ENCODE measurements at places on chromosomes 2 and 18.

GRCh38 chr2:75022516-75022915, 64.1 kb downstream of the POLE4 start:
- no peak for DNase-seq

DNA sequence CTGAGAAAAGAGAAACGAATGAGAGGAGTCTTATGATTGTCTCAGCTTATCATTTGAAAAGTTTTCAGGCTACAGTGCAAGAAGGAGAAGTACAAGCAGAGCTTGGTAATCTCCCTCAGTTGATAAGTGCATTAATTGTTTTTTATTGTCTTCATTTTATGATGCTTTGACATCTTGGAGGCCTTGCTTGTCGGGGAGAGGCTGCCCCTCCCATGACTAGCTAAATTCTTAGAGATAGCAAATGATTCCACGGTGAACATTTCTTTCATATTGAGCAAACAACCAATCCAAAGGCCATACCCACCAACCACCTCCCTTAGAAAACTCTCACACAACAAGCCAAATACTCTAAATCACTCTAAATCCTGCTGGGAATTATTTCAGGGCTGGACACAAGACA, 39.8 kb downstream of the GDF7 start:
- no peak for DNase-seq

DNA sequence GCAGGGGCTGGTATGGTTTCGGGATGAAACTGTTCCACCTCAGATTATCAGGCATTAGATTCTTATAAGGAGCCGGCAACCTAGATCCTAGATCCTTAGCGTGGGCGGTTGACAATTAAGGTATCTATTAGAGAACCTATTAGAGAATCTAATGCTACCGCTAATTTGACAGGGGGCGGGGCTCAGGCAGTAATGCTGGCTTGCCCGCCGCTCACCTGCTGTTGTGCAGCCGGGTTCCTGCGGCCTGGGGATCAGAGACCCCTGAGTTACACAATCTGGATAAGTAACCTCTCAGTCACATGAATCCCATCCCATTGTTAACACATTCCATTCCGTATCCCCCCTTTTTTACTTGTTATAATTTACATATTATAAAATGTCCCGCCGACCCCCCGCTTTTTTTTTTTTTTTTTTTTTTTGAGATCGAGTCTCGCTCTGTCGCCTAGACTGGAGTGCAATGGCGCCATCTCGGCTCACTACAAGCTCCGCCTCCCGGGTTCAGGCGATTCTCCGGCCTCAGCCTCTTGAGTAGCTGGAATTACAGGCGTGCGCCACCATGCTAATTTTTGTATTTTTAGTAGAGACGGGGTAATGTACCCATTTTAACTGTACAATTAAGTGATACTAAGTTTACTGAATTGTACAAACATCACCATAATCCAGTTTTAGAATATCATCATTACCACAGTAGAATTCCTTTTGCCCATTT, 42.0 kb upstream of the GPD2 start:
- no peak for DNase-seq

- DNase-seq: no peak
Observed at GRCh38 chr18:9521770-9522169, 46.5 kb downstream of the RALBP1 start.

DNA sequence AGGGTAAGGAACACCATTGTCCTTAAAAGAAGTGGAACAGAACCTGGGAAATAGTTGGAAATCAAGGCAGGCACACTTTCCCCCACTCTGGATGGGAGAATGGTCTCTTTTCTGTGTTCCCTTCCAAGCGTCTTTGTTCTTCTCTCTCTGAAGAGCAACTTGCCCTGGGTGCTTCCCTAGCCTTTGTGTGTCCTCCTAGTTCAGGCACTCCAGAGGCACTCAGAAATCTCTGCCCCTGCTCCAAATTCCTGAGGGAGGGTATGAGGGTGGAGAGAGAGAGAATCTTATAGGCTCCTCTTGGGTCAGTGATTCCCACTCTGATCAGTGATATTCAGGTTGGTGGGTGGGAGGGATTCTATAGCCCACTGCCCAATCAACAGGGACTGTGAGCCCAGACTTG, 8.8 kb upstream of the SIX2 start:
- DNase-seq: no peak

DNA sequence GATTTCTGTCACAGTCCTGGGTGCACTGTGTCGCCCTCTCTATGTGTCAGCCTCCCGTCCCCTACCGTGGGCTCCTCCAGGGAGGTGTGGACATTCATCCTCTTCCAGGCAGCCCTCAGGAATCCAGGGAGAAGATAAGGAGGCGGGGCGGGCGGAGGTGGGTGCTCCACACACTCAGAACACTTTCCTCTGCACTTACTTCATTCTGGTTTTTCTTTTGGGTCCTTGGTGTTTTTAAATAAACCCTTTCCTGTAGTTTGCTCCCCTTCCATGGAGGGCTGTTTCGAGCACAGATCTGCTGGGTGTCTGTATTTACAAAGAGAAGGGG, 183.9 kb downstream of the FAM210A start:
- no peak for DNase-seq

DNA sequence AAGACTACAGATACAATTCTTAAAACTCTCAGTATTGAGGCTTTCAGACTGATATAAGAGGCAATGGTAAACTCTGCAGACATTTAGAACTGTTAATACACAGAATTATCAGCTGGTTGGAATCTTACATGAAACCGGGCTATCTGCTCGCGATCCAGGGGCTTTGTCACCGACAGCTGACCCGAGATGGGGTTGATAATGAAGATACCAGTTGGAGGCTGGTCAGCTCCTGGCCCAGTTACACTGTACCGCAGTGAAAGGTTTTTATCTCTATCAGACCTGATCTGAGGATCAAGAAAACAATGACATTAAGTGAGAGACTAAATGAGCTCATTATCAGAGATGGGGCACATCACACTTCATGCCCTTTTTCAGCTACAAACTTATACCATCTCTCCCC, 167.3 kb downstream of the CDH2 start:
- DNase-seq: no peak

GRCh38 chr2:76564734-76565133, 854.0 kb upstream of the GCFC2 start:
- DNase-seq: no peak

- DNase-seq: no peak
Observed at GRCh38 chr2:102063487-102063911, 71.7 kb downstream of the IL1R2 start.

- DNase-seq: no peak
Observed at GRCh38 chr2:102686479-102687439, 67.4 kb downstream of the SLC9A2 start.

DNA sequence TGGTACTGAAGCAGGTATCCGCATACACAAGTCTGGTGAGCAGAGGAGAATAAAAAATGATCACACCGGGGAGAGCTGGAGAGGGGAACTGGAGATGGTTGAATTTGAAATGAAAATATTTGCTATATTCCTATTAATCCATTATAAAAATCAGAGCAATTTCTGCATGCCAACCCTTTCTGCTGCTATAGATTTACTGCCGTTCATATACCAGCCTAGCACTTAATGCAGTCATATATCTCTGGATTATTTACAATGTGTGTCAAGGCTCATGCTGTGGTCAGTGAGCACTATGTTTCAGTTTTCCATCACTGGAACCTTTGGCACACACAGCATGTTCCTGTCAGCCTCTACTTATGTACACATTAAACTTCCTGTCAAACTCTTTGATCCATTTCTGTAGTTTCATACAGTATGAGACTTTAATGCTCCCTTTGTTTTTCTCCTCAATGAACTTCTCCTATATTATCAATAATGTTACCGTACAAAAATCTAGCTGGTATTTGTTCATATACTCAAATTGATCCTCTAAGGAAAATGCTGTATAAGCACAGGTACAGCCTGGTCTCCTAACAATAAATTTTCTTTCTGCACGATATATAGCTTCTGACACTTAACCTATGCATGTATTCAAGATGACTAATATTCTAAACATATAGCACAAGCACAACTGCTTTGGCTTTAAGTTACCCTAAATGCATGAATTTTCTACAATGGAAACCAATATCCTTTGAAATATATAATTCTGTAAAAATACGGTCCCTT, 36.7 kb downstream of the FANCL start:
- no peak for DNase-seq

DNA sequence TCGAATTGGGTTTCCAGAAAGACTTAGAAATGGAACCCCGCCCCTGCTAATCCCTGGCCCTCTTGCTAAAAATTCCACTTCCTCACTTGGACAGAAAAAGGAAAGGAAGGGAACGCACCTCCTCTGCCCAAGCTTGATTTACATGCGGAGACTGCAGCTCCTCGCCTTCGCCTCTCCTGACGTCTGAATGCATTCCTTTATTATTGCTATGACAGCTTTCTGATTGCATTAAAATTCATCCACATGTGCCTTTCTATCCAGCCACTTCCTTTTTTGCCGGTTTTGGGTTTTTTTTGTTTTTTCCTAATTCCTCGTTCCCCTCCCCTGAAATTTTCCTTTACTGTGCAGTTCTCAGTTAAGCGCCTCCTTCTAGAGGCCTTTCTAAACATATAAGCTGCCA, 287.8 kb downstream of the CELF4 start:
- no peak for DNase-seq

DNA sequence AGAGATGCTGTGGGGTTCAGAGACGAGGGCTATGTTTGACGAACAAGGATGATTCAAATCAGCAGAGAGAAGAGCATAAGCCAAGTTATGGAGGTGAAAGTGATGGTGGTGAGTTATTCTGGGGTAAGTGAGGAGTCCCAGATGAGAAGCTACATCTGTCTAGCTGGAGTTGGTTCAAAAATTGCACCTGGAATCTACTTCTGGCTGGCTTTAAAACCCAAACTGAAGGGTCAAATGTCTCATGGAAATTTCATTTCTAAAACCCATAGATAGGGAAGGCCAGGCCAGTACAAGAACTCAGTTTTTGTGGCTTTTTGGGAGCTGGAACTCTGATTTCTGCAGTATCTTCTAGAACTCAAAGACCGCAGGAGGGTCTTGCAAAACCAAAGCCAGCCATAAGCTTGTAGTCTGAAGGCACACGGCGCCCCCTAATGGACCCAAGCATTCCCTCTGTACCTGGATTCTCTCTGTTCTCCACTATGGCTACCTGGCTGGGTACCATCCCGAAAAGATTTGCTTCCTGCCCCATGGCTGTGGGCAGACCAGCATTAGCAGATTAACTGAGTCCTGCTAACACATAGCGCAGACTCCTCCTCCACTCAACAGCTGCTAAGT, 229.1 kb upstream of the SLC14A2 start:
- peak; percentile 41 for DNase-seq

DNA sequence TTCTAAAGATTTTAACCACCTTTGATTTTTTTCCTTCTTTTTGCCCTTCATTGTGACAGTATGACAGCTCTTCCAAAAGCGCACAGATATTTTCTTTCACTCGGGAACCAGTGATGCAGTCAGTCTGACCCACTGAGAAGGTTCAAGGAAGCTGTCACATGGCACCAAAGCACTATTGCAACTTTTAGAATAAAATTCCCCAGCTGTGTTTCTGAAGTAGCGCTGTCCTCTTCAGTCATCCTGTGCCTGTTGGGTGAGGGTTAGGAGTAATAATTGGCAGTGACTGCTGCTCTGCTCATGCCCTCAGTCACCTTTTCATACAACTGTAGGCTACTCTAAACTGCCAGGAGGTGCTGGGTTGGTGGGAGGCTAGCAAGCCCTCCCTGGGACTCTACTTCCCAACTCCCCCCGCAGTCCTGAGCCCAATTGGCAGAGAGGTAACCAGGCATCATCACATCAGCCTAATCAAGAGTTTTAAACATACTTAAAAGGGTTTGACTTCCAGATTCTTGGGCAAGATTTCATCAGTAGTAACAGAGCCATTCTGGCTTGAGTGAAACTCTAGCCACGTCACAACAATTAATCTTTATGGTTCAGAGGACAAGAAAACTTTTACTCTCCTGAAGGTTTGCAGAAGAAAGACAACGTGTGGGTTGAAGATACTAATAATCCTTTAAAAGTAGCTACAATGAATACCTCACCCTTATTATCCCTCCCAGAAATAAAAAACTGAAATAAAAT, 473.3 kb downstream of the FBXO15 start:
- no peak for DNase-seq

GRCh38 chr18:68056936-68057335, 540.4 kb upstream of the DSEL start:
- DNase-seq: no peak

- DNase-seq: no peak
Observed at GRCh38 chr2:132037527-132038178, 124.1 kb downstream of the ANKRD30BL start.

- DNase-seq: no peak
Observed at GRCh38 chr2:181314551-181314950, 142.6 kb upstream of the ITGA4 start.

- no peak for DNase-seq
Observed at GRCh38 chr2:128901572-128902391, 583.1 kb upstream of the HS6ST1 start.

- no peak for DNase-seq
Observed at GRCh38 chr18:75390854-75391253, 36.6 kb downstream of the SMIM21 start.

- no peak for DNase-seq
Observed at GRCh38 chr2:124884315-124884714, 859.2 kb downstream of the CNTNAP5 start.

- no peak for DNase-seq
Observed at GRCh38 chr18:3410273-3410672, 39.7 kb upstream of the TGIF1 start.

All from NCI-H2227 treated with DMSO at 0.1 percent for 48 hours (cell line).